ENCODE measurements at places on chromosomes 4 and X. TPM values are rescaled to one million over a fixed set of nuclear protein-coding genes. Genes with fewer than 3 reads are reported as not detected.

- H3K4me1 ChIP-seq = no peaks in the 10 kb centered on the region
- no peak overlapping the region for H3K4me3 ChIP-seq
- no peak for DNase-seq
- no peaks in the 10 kb centered on the region for H3K27me3 ChIP-seq
- no peak overlapping the region for H3K27ac ChIP-seq
Measured at GRCh38 chr4:103895876-103896465, 176.2 kb upstream of the TACR3 start.

- H3K36me3 ChIP-seq = no peaks in the 10 kb centered on the region
- H3K4me1 ChIP-seq = peaks cover 81% of the 10 kb centered on the region
- peak overlapping the region; percentile 71 for H3K4me3 ChIP-seq
- H3K27me3 ChIP-seq = no peaks in the 10 kb centered on the region
- peak overlapping the region; percentile 87 for H3K27ac ChIP-seq
Measured at GRCh38 chr4:924107-925096, 7.7 kb downstream of the GAK start.

DNA sequence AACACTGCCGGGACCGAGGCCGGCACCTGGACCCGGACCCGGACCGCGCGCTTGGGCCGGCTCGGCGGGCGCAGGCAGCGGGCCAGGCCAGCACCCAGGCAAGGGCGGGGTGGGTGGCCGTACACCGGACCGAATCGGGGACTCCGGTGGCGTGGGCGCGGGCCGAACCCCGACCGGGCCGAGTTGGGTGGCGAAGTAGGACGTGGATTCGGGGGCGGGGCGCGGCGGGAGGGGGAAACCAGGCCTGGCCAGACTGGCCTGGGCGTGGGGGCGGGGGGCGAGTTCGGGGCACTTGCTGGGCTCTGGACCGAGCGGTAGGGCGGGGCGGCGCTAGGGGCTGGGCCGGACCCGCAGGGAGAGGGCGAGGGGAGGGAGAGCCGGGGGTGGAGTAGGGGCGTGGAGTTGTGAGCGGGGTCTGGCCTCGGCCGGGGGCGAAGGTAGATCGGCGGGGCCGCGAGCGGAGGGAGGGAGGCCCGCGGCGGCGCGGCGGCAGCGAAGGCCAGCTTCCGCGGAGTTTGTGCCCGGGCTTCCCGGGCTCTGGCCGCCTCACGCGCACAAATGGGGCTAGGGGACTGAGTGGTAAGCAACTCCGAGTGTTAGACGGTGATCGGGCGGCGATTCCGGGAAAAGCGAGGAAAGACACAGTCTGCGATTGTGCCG is 1.8 kb upstream of the BCORL1 start:
- H3K27ac ChIP-seq = no peak overlapping the region
- no peaks in the 10 kb centered on the region for H3K36me3 ChIP-seq
- DNase-seq = peak; percentile 34
- no peak overlapping the region for H3K4me3 ChIP-seq
- peaks cover 18% of the 10 kb centered on the region for H3K27me3 ChIP-seq

DNA sequence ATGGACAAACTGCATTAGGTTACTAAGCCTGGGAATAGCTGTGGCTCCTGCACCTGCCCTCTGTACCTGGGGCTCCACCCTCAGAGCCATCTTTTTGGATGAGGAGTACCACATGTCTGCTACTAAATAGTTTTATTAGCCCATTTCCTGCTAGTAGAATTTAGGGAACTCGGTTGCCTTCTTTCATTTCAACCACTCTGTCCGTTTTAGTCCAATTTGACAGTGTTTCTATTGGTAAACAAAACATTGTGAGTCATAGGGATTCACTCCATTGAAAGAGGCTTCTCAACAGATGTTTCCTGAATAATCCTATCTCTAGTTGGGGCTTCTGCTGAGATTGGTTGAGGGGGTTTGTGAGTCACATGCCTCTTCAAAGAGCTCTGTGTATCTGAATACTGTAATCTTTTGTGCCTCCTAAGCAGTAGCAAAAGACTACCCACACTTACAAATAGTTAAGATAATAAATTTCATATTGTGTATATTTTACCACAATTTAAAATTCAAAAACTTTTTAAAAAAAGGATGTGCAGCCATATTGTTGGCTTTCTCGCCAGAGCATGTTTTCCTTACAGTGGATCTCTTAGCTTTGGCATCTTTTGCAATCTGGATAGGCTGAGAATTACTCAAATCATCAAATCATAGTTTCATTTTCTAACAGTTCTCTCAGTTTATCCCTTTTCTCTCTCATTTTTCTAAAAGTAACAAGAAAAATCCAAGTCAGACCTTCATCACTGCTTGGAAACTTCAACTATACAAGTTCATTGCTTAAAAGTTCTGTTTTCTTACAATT is 9.9 kb downstream of the FAM200B start:
- DNase-seq = no peak
- H3K27me3 ChIP-seq = no peaks in the 10 kb centered on the region
- H3K36me3 ChIP-seq = no peaks in the 10 kb centered on the region
- H3K4me1 ChIP-seq = no peaks in the 10 kb centered on the region
- no peak overlapping the region for H3K27ac ChIP-seq

- no peak for DNase-seq
- H3K4me1 ChIP-seq = peaks cover 8% of the 10 kb centered on the region
- H3K4me3 ChIP-seq = no peak overlapping the region
- H3K36me3 ChIP-seq = no peaks in the 10 kb centered on the region
- H3K27me3 ChIP-seq = no peaks in the 10 kb centered on the region
Measured at GRCh38 chr4:110108960-110109359, 89.5 kb downstream of the ELOVL6 start.

DNA sequence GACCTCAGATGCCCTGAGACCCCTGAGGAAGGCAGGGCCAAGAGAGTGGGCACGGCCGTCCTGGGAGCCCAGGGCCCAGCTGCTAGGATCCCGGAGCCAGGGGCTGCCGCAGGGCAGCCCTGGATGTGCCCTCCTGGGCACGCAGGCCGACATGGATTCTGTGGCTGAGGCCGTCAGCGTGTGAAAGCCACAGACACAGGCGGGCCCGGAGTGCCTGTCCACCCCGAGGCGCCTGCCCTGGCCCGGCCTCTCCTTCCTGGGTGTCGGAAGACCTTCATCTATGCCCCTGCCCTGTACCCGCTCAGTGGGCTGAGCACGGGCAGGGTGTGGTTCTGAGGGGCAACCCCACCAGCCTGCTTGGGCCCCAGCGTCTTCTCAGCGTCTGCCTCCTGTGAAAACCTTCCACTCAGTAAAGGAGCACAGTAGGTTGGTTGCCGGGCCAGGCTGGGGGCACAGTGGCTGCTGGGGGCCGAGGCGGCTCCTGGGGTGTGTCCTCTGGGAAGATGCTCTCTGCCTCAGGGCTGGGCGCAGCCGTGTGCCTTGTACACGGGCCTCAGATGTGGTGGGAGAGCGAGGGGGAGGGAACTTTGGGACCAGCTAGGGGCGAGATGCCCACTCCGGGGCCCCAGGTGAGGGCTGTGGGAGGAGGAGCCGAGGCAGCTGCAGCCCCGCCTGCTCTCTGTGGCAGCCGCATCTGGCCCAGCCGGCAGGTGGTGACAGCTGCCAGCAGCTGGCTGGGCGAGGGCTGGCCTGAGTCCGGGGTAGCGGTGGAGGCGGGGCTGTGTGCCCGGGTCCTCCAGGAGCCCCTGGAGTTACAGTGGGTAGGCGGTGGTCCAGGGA is 20.8 kb downstream of the FGFRL1 start:
- no peaks in the 10 kb centered on the region for H3K27me3 ChIP-seq
- no peak overlapping the region for H3K4me3 ChIP-seq
- no peaks in the 10 kb centered on the region for H3K4me1 ChIP-seq
- no peaks in the 10 kb centered on the region for H3K36me3 ChIP-seq
- no peak for DNase-seq
- no peak overlapping the region for H3K27ac ChIP-seq

- H3K36me3 ChIP-seq = no peaks in the 10 kb centered on the region
- H3K27ac ChIP-seq = no peak overlapping the region
- no peaks in the 10 kb centered on the region for H3K27me3 ChIP-seq
- H3K4me1 ChIP-seq = peaks cover 13% of the 10 kb centered on the region
Measured at GRCh38 chr4:148651991-148652390, 209.8 kb upstream of the NR3C2 start.

GRCh38 chr4:96003951-96004740 is 164.3 kb downstream of the PDHA2 start:
- no peak for DNase-seq
- no peak overlapping the region for H3K4me3 ChIP-seq
- no peaks in the 10 kb centered on the region for H3K36me3 ChIP-seq
- no peaks in the 10 kb centered on the region for H3K27me3 ChIP-seq
- no peak overlapping the region for H3K27ac ChIP-seq

GRCh38 chrX:48789366-48790220 is 3.2 kb downstream of the GATA1 start:
- H3K27ac ChIP-seq = peak overlapping the region; percentile 24
- peaks cover 37% of the 10 kb centered on the region for H3K27me3 ChIP-seq
- H3K4me1 ChIP-seq = peaks cover 7% of the 10 kb centered on the region
- no peak for DNase-seq
- no peaks in the 10 kb centered on the region for H3K36me3 ChIP-seq

DNA sequence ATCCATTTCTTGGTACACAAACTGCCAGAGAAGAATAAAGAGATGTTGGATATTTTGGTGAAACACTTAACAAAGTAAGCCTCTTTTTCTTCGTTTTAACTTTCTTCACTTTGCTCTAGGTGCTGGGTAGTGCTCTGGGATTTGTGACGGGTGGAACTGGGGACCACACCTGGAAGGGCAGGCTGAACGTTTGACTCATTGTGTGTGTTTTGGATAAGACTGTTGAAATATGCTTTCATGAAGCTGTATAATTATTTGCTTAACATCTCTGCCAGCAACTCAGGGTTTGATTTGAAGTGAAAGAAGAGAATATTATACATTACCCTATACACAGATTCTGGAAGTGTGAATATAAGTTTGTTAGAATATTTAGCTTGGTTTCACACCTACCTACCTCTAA is 233.2 kb downstream of the ARHGAP10 start:
- H3K36me3 ChIP-seq = no peaks in the 10 kb centered on the region
- DNase-seq = no peak
- no peaks in the 10 kb centered on the region for H3K27me3 ChIP-seq
- no peak overlapping the region for H3K27ac ChIP-seq
- H3K4me3 ChIP-seq = no peak overlapping the region
- H3K4me1 ChIP-seq = no peaks in the 10 kb centered on the region

DNA sequence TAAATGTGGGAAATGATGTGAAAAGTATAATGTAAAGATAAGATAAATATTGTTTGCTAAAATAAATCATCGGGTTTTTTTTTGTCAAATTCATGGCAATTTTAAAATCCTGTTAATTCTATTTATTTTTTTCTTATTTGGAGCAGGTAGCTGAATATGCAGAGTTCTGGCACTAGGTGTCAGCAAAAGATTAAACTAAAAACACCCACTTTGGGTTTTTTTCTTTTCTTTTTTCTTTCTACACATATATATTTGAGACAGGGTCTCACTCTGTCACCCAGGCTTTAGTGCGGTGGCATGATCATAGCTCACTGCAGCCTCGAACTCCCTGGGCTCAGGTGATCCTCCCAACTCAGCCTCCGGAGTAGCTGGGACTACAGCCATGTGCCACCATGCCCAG is 6.9 kb upstream of the RAP2C start:
- peaks cover 32% of the 10 kb centered on the region for H3K27me3 ChIP-seq
- DNase-seq = no peak

- no peak for DNase-seq
- H3K36me3 ChIP-seq = no peaks in the 10 kb centered on the region
- no peak overlapping the region for H3K4me3 ChIP-seq
- H3K4me1 ChIP-seq = no peaks in the 10 kb centered on the region
- H3K27me3 ChIP-seq = no peaks in the 10 kb centered on the region
Measured at GRCh38 chr4:61254406-61254805, 54.3 kb downstream of the ADGRL3 start.

DNA sequence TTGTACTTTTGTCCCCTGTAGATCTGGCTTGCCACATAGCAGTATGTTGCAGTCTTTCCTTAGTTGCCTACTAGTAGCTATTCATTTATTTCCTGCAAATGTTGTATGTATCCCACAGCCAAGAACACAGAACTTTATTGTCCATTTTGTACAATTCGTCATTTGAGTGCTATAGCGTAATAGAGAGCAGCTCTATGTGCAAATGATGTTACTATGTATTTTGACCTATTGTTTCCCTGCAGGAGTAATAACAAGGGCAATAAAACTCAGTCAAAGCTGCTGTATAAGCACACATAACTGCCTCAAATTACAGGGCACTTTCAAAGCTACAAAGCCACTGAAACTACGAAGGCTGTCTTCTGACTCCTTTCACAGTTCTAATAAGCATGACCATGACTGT is 48.1 kb downstream of the NRK start:
- no peaks in the 10 kb centered on the region for H3K36me3 ChIP-seq
- H3K27ac ChIP-seq = no peak overlapping the region

DNA sequence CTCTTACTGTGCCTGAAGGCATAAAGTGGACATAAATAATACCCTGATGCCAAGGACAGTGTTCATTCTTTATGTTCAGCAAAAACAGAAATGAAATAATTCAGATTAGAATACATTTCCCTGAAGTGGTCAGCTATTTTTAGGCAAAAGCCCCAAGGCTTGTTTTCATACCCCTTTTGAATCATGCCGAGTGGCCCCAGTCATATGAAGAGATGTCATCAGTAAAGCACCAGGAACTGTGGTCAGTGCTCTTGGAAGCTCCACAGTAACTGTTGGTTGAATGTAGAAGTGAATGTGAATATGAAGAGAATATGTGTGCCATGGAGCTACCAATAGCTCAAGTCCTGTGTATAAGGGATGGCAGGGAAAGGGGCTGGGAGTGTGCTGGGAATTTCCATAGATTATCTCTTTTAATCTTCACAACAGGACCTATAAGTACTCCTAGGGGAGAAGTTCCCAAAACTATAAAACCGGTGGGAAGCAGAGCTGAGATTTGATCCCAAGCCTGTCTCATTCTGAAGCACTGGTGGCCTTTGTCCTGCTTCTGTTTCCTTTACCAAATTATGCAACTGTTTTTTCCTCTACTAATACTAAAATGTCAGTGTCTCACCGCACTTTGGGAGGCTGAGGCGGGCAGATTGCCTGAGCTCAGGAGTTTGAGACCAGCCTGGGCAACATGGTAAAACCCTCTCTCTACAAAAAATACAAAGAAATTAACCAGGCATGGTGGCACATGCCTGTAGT is 52.6 kb downstream of the FNIP2 start:
- peak; percentile 38 for DNase-seq
- H3K4me1 ChIP-seq = peaks cover 88% of the 10 kb centered on the region
- H3K4me3 ChIP-seq = peak overlapping the region; percentile 50
- H3K36me3 ChIP-seq = no peaks in the 10 kb centered on the region

GRCh38 chrX:5976332-5976731 is 252.3 kb downstream of the NLGN4X start:
- no peak overlapping the region for H3K27ac ChIP-seq
- no peaks in the 10 kb centered on the region for H3K27me3 ChIP-seq
- no peaks in the 10 kb centered on the region for H3K36me3 ChIP-seq
- DNase-seq = no peak
- H3K4me3 ChIP-seq = no peak overlapping the region
- no peaks in the 10 kb centered on the region for H3K4me1 ChIP-seq

DDIT4L gene
- total RNA-seq = 0.72 TPM

HOPX gene
- total RNA-seq = 93.2 TPM

SMIM43 gene
- not detected for total RNA-seq

CDS1 gene
- total RNA-seq = 0.28 TPM

PDGFRA gene
- total RNA-seq = 0.43 TPM

CFAP47 gene
- total RNA-seq = not detected

SLC10A4 gene
- total RNA-seq = not detected

STAP1 gene
- total RNA-seq = 9.6 TPM

TAF9B gene
- total RNA-seq = 19.9 TPM

ADRA2C gene
- not detected for total RNA-seq

LAMTOR3 gene
- 23.3 TPM for total RNA-seq

TCEAL6 gene
- 0.25 TPM for total RNA-seq

Measured in activated T-cell treated with anti-CD3 and anti-CD28 coated beads, Interleukin-2, amount 50 U/mL, for 72 hours (primary cell).